ENCODE measurements at places on chromosomes 3 and 15.
A peak's percentile ranks its signal among the peaks of the same experiment; 100 is the strongest.

DNA sequence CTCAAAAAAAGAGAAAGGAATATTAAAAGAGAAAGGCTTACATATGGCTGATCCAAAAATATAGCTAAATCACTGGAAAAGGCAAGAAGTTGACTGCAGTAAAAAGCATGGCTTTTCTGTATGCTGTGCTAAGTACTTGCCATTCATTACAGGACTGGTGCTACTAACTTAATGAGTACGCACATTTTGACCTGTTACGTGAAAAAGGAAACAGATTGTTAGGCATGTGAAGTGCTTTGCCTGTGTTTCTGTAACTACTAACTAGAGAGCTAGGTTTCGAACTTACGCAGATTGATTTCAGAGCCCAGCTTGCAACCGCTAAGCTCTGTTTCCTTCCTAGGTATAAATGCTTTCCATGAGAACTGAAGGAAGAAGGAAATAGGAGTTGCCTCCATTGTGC lies 2.8 kb downstream of the TRNT1 start:
- no peak for DNase-seq

DNA sequence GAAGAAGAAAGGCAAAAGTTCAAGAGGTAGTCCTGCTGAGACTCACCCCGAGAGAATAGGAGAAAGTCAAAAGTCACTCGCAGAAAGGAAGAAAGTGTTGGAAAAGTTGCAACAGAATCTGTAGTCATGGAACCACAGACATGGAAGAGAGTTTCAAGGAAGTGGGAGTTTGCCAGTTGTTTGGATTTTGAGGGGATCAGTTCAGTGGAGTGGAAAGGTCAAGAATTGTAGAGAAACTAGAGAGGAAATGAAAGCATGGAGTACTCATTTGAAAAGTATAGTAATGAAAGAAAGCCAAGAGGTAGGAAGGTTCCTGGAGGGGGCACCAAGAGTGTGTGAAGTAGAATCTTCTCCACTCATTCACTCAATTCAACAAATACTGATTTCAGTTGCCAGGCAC lies 34.7 kb downstream of the SPTSSB start:
- no peak for DNase-seq

GRCh38 chr15:76191539-76192244 lies 119.6 kb downstream of the ETFA start:
- DNase-seq = no peak

- no peak for DNase-seq
These were observed 569 bp downstream of the TMEM266 start for GRCh38 chr15:76060118-76060989.

GRCh38 chr15:74867466-74868038 lies 5.6 kb downstream of the SCAMP2 start:
- no peak for DNase-seq

DNA sequence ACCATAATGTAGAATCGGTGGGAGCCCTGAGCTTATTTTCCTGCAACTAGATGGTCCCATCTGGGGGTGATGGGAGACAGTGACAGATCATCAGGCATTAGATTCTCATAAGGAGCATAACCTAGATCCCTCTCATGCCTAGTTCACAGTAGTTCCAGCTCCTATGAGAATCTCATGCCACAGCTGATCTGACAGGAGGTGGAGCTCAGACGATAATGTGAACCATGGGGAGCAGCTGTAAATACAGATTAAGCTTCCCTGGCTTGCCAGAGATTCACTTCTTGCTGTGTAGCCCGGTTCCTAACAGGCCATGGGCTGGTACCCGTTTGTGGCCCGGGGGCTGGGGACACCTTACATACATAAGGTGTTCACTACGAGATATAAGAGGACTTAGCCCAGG lies 67.5 kb upstream of the LRRFIP2 start:
- DNase-seq = no peak

DNA sequence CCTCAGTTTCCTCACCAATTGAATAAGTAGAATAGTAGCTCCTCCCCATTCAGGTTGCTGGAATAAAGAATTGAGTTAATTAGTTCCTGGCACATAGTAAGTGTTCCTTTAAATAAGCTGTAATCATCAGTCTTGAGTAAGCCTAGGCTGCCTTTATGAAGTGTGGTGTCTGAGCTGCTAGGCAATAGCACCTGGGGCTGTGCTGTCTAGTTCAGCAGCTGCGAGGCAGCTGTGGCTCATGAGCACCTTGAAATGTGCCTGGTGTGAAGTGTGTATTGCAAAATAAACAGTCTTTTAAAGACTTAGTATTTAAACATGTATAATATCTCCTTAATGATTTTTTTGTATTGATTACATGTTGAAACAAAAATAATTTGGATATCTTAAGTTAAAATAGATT lies 77.6 kb downstream of the TOP2B start:
- DNase-seq = no peak

DNA sequence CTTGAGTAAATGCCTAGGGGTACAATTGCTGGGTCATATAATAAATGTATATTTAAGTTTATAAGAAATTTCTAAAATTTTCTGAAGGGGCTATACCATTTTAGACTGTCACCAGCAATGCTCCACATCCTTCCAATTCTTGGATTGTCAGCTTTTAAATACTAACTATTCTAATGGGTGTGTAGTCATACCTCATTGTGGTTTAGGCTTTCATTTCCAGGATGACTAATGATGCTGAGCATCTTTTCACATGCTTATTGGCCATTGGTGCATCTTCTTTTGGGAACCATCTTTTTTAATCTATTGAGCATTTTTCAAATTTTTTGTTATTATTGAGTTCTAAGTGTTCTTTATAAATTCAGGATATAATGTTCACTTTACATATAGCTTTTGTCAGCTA lies 52.5 kb upstream of the CORO2B start:
- no peak for DNase-seq

DNA sequence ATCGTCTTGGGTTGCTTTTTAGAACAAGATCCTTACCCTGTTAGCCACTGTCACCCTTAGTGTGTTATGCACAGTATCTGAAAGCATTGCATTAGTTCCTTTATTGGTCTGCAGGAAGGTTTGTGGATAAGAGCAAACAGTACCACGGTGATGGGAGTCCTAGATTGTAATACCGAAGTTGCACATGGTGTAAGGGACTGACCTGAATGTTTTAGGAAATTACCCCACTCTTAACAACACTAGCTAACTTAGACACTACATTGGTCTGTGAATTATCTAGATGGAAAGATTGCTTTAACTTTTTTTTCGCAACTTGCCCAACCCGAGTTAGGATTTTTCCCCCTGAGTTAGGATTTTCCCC lies 1.3 kb downstream of the STT3B start:
- no peak for DNase-seq

GRCh38 chr15:39584662-39585388 lies 3.9 kb downstream of the THBS1 start:
- DNase-seq = no peak

- no peak for DNase-seq
These were observed 250.0 kb upstream of the VEPH1 start for GRCh38 chr3:157752956-157753786.

DNA sequence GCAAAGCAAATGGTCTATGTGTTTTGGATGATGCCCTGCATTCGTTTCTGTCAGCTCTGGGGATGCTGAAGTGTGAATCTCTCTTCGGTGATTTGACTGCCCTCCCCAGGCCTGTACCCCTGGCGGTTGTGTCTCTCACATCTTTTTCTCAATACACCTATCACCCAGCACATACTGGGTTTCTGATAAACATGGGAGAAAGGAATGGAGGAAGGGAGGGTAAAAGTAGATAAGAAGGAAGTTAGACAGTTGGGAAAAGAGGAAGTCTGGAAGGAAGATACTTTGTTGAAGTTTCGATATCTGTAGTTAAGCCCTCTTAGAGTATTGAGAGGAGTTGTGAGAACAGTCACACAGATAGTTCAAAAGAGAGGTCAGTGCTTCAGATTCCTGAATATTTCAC lies 35.8 kb upstream of the LRTM1 start:
- DNase-seq = no peak

GRCh38 chr15:59456114-59456513 lies 18.1 kb downstream of the FAM81A start:
- no peak for DNase-seq

GRCh38 chr3:107512108-107512507 lies 10.7 kb upstream of the BBX start:
- DNase-seq = no peak

- peak; percentile 37 for DNase-seq
These were observed 3.4 kb downstream of the VILL start for GRCh38 chr3:37993820-37994638.

DNA sequence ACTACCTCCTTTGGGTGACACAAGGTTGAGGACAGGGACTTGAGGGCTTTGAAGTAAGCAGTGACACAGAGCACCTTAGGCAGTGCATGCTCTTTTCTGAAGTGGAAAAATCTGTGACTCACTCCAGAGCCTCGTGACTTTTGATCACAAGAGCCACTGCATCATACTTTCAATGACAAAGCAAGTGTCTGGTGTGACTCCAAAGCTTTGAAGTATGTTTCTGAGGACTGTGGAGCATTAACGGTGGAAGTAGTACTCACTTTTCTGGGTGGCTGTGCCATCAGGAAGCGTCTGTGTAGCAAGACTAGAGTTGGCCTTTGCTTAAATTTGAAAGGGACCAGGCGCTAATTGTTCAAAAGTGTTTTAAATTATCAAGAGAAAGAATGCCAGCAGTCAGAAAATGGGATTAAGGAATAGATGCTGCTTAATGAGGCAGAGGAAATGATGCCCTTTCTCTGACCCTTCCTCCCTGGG lies 210.7 kb upstream of the TRIM42 start:
- no peak for DNase-seq

DNA sequence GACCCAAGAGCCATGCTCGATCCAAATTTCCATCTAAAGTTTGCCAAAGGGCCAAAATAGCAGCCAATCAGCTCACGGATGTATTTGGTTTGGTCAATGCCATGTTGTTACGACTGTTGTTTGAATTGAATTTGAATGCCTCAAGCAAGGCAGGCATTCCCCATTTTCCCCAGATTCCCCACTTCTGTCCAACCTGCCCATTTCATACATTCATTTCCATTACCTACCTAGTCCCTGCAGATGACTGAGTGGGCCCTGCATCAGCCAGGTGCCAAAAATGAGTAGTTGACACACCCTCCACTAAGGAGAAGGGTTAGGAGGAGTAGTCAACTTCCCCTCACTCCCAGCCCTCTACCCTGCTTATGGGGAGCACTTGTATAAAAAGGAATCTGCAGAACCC lies 51.7 kb downstream of the ANXA2 start:
- no peak for DNase-seq

DNA sequence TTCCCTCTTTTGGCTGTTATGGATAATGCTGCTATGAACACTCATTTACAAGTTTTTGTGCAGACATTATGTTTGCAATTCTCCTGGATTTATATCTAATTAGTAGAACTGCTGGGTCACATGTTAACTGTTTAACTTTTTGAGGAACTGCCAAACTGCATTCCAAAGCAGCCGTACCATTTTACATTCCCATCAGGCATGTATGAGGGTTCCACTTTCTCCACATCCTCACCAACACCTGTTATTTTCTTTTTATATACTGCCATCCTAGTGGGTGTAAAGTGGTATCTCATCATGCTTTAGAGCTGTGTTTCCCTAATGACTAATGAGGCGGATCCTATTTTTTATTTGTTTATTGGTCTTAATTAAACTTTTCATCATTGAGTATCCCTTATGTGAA lies 9.2 kb downstream of the KPNA4 start:
- no peak for DNase-seq

DNA sequence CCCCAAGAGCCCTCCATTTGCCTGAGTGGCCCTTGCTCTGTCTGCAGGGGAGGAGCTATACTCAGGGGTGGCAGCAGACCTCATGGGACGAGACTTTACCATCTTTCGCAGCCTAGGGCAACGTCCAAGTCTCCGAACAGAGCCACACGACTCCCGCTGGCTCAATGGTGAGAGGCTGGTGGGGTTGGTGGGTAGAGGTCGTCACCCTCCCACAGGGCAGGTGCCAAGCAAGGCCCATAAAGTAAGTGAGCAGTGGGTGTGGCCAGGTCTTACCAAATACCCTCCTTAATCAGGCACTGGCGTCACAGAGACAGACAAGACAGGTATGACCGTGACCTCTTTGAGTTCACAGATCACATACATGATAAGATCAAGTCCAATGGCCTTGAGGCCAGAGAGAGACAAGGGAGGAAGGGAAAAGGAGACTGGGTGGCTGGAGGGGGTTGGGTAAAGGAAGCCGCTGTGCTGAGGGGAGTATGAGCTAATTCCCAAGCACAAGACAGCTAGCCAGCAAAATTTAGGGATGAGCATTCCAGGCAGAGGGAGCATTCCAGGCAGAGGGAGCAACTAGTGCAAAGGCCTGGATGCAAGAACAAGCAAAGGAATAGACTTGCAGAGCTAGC lies 2.5 kb downstream of the SEMA3B start:
- no peak for DNase-seq

DNA sequence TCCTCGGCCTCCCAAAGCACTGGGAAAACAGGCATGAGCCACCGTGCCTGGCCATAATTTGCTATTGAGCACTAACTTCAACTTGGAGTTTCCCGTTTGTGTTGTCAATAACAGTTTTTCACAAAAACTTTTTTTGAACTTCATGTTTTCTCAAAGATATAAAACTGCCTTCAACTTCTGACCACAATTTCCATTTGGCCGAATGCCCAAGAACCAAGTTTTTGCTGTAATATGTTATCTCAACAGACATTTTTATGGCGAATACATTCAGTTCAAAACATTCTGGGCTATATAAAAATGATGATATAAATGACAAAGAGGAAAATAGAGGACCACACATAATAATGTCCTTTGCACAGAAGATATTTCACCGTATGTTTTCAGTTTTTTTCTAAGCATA lies 56.4 kb downstream of the NEDD4 start:
- no peak for DNase-seq

- DNase-seq = no peak
These were observed 7.0 kb upstream of the BMF start for GRCh38 chr15:40115670-40116093.

GRCh38 chr15:44033894-44034293 lies 161.2 kb downstream of the FRMD5 start:
- no peak for DNase-seq

GRCh38 chr15:45164914-45165313 lies 22.9 kb downstream of the SHF start:
- no peak for DNase-seq
